Aorta (tissue), 5 donors: ENCODE measurements at places on chromosomes 1 and 21. TPM values are rescaled to one million over a fixed set of nuclear protein-coding genes. Genes with fewer than 3 reads are reported as not detected.
A peak's percentile ranks its signal among the peaks of the same experiment; 100 is the strongest.

DNA sequence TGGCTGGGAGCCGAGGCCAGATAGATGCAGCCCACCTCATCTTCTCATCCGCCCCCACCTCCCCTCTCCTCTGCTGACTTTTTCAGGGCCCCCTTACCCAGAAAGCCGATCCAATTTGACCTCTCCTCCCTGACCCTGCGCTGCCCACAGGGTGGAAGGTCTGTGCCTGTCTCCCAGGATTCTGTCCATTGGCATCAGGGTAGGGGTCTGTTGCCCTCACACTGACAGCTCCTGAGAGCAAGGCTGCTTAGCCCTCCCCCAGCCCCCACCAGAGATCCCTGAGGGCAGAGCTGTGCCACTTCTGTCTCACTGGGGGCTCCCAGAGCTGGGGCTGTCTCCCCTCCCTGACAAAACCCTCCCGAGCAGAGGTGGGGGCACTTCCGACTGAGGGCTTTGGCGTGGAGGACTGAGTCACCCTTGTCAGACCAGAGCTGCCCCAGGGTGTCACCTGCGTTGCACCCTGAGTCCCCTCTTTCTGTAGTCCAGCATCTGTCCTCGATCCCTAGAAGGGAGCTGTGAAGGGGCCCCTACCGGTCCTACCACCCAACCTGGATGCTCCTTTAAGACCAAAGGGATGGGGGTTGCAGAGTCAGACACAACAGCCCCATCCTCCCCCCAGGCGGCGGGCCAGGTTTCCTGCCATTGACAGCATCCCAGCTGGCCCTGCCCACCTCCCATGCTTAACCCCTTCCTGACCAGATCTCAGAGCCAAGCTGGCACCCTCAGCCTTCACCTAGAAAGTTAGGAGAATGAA is 2.4 kb upstream of the FAM110D start:
- no peaks in the 10 kb centered on the region for H3K27me3 ChIP-seq
- no peak overlapping the region for H3K4me3 ChIP-seq
- DNase-seq, result no peak
- H3K27ac ChIP-seq, result no peak overlapping the region
- no peaks in the 10 kb centered on the region for H3K36me3 ChIP-seq

The KRTAP12-2 gene
- not detected for total RNA-seq

The FLG gene
- not detected for total RNA-seq

DNA sequence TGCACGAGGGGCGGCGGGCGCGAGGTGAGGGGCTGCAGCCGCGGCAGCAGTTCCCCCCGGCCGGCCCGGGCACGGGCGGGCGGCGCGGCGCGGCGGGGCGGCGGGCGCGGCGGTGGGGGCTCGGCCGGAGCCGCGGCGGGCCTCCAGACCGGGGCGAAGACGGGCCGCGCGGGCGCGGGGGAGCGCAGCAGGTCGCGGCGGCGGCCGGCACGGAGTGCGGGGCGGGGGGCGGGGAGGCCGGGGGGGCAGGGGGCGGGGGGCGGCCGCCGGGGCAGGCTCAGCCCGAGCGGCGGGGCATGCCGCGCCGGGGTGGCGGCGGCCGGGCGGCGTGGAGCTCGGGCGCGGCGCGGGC is 311 bp downstream of the IRF2BP2 start:
- H3K4me3 ChIP-seq, result peak overlapping the region; percentile 92
- no peak for DNase-seq
- H3K4me1 ChIP-seq, result peaks cover 5% of the 10 kb centered on the region
- H3K27me3 ChIP-seq, result no peaks in the 10 kb centered on the region
- peaks cover 4% of the 10 kb centered on the region for H3K36me3 ChIP-seq

The PRAMEF10 gene
- total RNA-seq, result not detected

The PADI1 gene
- not detected for total RNA-seq

DNA sequence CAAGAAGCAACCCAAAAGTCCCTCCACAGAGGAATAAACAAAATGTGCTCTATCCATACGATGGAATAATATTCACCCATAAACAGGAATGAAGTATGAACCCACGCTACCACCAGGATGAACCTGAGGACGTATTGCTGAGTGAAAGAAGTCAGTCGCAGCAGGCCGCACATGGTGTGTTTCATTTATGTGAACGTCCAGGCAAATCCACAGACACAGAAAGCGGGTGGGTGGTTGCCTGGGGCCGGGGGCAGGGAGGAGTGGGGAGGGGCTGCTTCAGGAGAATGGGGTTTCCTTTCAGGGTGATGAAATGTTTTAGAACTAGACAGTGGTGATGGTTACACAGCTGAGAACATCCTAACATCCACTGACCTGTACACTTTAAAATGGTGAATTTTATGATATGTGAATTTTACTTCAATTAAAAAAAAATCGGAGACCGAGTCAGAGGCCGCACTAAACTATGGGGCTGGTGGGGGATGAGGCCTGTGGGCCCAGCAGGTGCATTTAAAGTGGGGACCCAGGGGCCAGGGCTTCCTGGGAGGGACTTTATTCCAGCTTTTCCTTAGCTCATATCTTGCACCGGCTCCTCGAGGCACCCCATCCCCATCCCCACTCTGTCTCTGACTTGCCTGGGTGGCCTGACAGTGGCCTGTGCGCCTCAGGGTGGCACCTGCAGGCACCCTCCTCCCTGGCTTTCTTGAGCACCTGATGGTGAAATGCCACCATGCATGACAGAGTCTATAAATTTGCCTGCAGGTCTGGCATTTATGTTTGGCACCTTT is 392.6 kb upstream of the VAMP3 start:
- no peaks in the 10 kb centered on the region for H3K27me3 ChIP-seq
- no peaks in the 10 kb centered on the region for H3K4me1 ChIP-seq
- peak; percentile 21 for DNase-seq
- H3K4me3 ChIP-seq, result no peak overlapping the region
- no peak overlapping the region for H3K27ac ChIP-seq

- no peak overlapping the region for H3K27ac ChIP-seq
- no peak overlapping the region for H3K4me3 ChIP-seq
- no peaks in the 10 kb centered on the region for H3K27me3 ChIP-seq
Measured at GRCh38 chr1:212853658-212854057, 4.4 kb upstream of the FLVCR1 start.

GRCh38 chr21:44359396-44359795 is 6.0 kb downstream of the TRPM2 start:
- no peak overlapping the region for H3K27ac ChIP-seq
- H3K27me3 ChIP-seq, result no peaks in the 10 kb centered on the region
- H3K4me3 ChIP-seq, result no peak overlapping the region
- H3K36me3 ChIP-seq, result no peaks in the 10 kb centered on the region
- DNase-seq, result no peak

GRCh38 chr1:209455661-209456358 is 127.7 kb upstream of the CAMK1G start:
- no peaks in the 10 kb centered on the region for H3K4me1 ChIP-seq
- no peak for DNase-seq
- H3K36me3 ChIP-seq, result no peaks in the 10 kb centered on the region
- H3K27ac ChIP-seq, result no peak overlapping the region
- no peak overlapping the region for H3K4me3 ChIP-seq

DNA sequence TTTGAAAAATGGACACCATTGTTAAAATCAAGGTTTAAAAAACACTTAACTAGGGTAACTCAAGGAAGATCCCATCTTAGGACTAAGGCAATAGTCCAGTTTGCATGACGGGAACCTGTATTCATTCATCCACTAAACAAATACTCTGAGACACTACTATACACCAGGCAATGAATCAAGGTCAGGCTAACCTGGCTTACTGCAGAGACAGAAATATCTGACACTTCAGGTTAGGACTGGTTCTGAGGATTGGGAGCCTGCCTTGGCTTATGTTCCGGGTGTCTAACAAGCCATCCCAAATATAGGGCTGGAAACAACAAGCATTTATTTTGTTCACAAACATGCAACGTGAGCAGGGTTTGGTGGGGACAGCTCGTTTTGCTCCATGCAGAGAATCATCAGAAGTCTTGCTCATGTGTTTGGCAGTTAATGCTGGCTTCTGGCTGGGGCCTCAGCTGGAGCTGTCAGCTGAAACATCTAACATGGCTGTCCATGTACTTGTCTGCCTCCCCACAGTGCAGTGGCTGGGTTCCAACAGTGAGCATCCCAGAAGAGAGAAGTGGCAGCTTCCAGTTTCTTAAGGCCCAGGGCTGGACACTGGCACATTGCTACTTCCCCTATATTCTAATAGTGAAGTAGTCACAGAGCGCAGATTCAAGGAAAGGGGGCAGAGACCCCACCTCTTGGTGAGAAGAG is 37.0 kb upstream of the CAMK1G start:
- DNase-seq, result no peak
- no peak overlapping the region for H3K4me3 ChIP-seq
- H3K27me3 ChIP-seq, result peaks cover 6% of the 10 kb centered on the region
- no peaks in the 10 kb centered on the region for H3K36me3 ChIP-seq
- no peaks in the 10 kb centered on the region for H3K4me1 ChIP-seq

GRCh38 chr1:232212253-232212652 is 417.7 kb downstream of the SIPA1L2 start:
- H3K27me3 ChIP-seq, result no peaks in the 10 kb centered on the region
- no peaks in the 10 kb centered on the region for H3K4me1 ChIP-seq
- H3K27ac ChIP-seq, result no peak overlapping the region
- H3K4me3 ChIP-seq, result no peak overlapping the region
- no peak for DNase-seq
- H3K36me3 ChIP-seq, result no peaks in the 10 kb centered on the region

DNA sequence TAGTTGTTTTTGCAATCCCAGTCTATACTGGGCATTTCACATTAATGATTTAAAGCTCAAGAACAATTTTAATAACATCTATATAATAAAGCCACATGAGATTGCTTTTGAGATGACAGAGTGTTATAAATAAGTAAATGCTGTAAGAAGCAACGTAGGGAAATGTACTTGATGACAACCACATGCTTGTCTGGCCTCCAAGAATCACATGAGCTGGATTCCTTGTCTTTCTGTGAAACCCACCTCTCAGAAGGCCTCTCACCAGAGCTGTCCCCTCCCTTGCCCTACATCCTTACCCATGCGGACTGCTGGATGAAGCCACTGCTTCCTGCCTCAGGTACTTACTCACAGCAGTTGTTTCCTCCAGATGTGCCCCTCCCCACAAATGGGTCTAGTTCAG is 145.1 kb upstream of the CTTNBP2NL start:
- H3K27me3 ChIP-seq, result no peaks in the 10 kb centered on the region
- H3K36me3 ChIP-seq, result no peaks in the 10 kb centered on the region
- no peak for DNase-seq
- no peak overlapping the region for H3K27ac ChIP-seq
- H3K4me1 ChIP-seq, result no peaks in the 10 kb centered on the region
- no peak overlapping the region for H3K4me3 ChIP-seq

DNA sequence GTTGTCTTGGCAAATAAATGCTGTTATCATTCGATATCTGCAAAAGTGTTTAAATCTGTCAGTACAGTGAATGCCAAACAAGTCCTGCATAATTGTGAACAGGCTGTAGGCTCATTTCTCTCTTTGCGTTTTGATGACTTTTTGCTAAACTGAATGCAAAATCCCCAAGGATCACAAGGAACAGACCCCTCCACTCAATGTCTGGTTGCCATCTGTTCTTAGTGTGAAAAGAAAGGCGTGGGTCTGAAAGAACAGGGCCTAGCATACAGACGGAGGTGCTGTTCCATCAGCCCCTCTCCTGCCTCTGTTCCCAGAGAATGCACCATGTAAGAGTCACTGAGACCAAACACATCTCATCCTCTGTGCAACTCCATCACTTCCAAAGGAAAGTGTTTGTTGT is 40.4 kb downstream of the EIF2B3 start:
- peaks cover 5% of the 10 kb centered on the region for H3K4me1 ChIP-seq
- no peak overlapping the region for H3K4me3 ChIP-seq
- no peaks in the 10 kb centered on the region for H3K27me3 ChIP-seq

GRCh38 chr1:6027591-6027990 is 18.1 kb upstream of the KCNAB2 start:
- H3K27ac ChIP-seq, result no peak overlapping the region
- H3K36me3 ChIP-seq, result no peaks in the 10 kb centered on the region
- DNase-seq, result no peak
- H3K27me3 ChIP-seq, result no peaks in the 10 kb centered on the region
- no peaks in the 10 kb centered on the region for H3K4me1 ChIP-seq
